Pulmonary artery endothelial cell (primary cell): ENCODE measurements at places on chromosomes 13 and 19. TPM values are rescaled to one million over a fixed set of nuclear protein-coding genes. Genes with fewer than 3 reads are reported as not detected.

DNA sequence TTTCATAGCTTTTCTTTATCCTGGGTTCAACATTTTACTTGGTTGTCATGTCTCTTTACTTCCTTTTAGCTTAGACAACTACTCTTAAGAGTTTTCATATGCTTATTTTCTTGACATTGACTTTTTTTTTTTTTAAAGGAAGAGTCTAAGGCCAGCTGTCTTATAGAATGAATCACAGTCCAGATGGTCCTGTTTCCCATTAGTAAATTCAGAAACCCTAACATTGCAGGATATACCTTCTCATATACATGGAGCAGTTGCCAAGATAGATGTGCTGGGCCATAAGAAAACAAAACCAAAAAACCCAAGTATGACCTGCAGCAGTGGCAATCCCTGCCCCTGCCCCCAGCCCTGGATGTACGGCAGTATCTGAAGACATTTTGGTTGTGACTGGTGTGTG, 72.8 kb downstream of the COG3 start:
- no peak for DNase-seq

DNA sequence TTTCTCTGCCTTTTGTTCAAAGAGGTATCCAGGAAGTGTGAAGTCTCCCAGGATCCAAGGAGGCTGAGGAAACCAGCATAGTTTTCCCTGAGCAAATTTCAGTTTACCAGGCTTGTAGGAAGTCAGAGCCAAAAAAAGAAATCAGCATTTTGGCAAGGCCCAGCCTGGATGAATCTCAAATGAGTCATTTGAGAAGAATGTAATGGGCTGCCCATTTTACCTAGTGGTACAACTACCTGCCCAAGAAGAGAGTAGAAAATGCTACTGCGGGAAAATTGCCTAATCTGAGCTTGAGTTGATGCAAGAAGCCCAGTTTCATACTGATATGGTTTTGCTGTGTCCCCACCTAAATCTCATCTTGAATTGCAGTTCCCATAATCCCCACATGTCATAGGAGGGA, 284.1 kb upstream of the ZNF507 start:
- DNase-seq: no peak

DNA sequence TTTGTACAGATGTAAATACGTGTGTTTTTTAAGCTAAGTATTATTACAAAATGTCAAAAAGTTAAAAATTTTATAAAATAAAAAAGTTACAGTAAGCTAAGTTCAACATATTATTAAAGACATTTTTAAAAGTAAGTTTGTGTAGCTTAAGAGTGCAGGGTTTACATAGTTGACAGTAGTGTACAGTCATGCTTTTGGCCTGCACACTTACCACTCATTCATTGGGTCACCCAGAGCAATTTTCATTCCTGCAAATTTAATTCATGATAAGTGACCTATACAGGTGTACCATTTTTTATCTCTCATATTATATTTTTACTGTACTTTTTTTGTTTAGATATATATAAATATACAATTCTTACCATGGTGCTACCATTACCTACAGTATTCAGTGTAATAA, 769.9 kb upstream of the SLITRK6 start:
- DNase-seq: no peak

- DNase-seq: no peak
Observed at GRCh38 chr13:33872005-33872351, 54.0 kb downstream of the RFC3 start.

DNA sequence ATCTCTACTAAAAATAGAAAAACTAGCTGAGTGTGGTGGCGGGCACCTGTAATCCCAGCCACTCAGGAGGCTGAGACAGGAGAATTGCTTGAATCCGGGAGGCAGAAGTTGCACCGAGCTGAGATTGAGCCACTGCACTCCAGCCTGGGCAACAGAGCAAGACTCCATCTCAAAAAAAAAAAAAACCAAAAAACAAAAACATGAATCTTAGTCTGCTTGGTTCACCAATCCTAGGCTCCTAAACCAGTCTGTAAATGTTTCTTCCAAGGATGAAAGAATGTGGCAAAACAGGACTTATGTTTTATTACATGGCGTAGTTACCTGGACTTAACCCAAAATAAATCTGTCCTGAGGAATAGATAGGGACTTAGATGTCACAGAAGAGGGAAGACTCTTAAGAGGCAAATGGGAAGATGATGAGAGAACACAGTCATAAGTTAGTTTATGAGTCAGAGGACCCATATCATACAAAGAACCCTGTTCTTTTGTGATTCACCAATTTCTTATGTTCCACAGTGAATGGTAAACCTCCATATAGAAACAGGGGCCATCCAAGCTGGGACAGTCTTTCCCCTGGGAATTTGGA, 6.9 kb upstream of the FBXL3 start:
- DNase-seq: no peak

STXBP2 gene
- total RNA-seq: 29.5 and 30.9 TPM in 2 replicates

PRSS57 gene
- 0.07 TPM in 1 of 2 replicates, not detected in the other for total RNA-seq

RASIP1 gene
- total RNA-seq: 70.1 and 71.7 TPM in 2 replicates

DNA sequence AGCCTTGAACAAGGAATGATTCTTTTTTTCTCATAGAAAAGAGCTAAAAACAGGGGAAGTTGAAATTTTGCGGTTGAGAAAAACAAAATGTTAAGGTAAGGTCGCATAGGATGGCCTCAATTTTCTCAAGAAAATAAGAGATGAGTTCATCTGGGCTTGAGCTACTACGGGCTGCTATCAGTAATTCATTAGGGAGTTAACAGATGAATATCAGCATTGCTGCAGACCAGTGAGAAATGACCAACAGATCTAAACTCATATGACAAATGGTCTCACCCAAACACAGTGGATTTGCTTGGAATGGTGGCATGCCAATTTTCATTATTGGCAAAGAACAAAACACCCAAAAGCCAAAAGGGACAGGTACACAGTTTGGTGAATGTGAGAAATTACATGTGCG, 56.6 kb downstream of the GPC6 start:
- no peak for DNase-seq
